ENCODE measurements at places on chromosomes 5 and 9.

GRCh38 chr5:84724683-84725082, 340.0 kb upstream of the EDIL3 start:
- DNase-seq = no peak

DNA sequence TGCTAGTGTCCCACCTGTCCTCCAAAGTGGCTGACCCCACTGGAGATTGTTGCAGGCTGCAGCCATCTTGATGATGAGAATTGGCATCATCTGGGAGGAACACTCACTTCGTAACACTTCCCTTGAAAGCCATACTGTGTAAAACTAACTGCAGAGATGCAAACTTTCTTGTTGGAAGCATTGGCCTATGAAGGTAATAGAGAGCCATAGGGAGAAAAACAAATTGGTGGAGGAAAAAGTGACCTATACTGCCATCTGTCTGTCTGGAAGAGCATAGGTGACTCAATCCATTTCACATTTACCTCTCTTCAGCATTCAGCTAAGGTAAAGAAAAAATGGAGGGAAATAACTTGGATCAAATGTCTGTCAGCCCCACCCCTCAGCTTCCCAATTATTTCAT, 473.4 kb downstream of the NTRK2 start:
- DNase-seq = no peak

DNA sequence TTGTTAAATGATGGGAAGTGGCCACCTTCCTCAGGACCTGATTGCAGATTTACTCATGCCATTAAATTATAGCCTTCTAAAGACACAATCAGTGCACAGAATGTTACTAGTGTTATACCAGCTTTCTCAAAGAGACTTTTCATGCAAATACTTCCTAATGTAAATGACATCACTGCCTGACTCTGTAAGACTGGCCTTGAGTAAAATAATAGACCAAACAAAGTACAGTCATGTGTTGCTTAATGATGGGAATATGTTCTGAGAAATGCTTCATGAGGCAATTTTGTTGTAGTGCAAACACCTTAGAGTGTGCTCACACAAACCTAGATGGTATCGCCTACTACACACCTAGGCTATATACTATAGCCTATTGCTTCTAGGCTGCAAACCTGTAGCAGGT, 17.0 kb upstream of the C1QTNF3 start:
- DNase-seq = no peak

DNA sequence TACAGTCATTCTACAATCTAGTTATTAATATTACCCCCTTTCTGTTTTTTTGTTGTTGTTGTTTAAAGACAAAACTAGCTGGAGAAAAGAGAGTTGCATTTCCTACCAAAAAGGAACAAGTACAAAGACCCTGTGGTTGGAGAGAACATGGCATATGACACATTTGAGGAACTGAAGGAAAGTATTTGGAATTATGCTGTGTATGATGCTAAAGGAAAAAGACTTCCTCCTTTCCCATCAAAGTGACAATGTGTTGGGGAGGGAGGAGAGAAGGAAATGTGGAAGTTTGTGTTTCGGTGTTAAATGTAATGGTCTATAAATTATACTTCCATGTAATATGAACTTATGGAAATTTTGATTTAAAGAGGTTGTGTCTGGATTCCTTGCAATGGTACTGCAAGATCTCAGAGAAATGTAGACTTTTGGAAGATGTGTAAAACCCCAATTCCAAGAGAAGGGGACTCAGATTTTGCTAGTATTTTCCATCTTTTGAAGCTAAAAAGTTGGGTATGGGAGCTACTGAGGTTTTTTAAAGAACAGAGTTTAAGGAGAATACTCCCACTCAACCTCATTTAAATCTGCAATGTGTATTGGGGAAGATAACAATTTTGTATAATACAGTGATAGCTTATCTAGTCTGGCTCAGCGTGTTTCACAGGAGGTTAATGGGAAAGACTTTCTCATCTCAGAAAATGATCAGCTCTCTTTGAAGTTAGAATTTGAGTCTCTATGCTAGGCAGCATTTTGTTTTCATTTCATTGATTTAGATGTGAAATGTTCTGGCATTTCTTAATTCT, 15.4 kb upstream of the TNFSF8 start:
- no peak for DNase-seq

GRCh38 chr9:117103438-117104110, 311.3 kb downstream of the ASTN2 start:
- DNase-seq = no peak

GRCh38 chr5:110855961-110856360, 117.2 kb downstream of the SLC25A46 start:
- no peak for DNase-seq

DNA sequence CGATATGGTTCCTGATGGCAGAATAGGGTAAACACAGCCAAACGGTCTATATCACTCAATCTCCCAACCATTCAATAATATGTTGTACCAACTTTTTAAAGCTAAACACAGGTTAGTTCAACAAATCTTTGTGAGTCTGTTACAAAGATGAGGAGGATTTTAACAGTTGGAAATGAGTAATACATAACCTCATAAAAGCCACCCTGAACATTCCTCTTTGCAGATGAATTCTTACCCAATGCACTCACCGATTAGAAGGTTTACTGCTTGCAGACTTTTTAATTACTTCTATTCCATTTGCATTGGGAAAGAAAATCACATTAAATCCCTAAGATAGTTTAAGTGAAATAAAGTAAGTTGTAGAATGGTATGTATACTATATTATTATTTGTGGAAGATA, 23.3 kb upstream of the TRMT10B start:
- no peak for DNase-seq

GRCh38 chr9:87433853-87434252, 63.8 kb upstream of the DAPK1 start:
- no peak for DNase-seq

DNA sequence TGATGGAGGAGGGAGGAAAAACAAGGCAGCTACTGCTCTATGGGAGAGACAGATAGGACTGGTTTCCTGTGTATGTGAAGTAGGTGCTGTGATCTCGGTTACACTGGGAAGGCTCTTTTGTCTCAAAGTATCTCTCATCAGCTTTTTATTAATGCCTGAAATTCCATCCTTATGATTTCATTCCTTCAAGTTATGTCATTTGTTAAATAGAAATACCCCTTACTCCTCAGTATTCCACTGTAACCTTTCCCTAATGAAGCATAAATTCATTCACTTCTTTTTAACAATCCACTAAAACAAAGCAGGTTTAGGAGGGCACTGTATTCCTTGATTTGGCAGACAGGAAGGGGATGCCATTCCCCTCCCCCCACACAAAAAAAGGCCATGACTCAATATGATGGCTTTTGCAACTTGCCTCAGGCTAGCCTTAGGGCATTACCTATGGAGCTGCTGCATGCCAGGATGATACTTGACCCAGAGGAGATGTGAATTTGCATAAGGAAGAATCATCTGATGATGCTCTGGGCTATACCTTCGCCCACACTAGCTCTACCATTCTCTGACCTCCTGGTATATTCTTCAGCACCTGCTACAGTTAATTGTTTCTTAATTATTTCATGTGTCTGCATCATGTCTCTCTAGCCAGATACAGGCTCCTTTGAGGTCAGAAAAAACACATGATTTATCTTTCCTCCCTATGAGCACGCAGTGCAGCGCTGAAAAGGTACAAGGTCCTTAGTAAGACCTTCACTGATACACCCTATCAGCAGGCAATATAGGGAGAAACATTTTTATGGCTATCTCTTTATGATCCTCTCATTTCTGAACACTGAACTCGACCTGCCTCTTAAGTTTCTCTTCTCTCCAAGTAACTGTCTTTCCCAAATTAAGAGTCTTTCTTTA, 26.3 kb downstream of the NR3C1 start:
- DNase-seq = no peak

DNA sequence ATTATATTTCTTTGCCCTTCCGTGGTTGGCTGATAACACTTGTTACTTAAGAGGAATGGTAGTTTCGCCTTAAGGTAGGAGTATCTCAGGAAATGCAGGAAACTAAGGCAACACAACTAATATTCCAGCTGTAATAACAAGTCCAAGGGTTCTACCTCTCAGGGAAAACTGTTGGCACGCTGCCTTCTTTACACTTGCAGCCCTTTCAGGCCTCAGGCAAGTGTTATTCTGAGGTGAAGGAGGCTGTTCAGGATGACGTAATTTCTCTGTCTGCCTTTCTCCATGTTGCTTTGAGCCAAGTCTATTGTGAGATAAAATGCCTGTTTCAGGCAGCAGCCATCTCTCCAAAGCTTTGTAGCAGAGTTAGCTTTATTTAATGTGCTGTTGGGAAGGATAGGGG, 38.0 kb downstream of the VCAN start:
- no peak for DNase-seq

- DNase-seq = no peak
These were observed 122.3 kb upstream of the PITX1 start for GRCh38 chr5:135156337-135156714.

GRCh38 chr5:147276497-147276896, 41.7 kb downstream of the STK32A start:
- DNase-seq = no peak

DNA sequence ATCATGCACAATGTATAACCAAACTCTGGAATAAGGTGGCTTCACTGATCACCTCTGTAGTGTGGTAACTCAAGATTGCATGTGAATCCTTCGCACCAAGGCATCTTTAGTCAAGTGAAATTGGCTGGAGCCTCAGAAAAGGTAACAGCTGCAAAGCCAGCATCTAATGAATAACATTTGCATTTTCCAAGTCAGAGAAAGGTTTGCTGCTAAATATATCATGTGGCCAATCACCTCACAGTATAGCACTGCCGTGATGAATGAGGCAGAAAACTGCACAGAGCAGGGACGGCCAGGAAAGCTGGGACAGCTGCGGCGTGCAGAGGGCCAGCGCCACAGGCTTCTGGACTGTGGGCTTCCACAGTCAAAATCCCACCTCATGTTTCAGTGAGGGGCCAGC, 18.5 kb downstream of the MRPS27 start:
- DNase-seq = no peak

GRCh38 chr9:127074561-127075548, 47.6 kb downstream of the ANGPTL2 start:
- DNase-seq = no peak

GRCh38 chr5:102773133-102773532, 18.0 kb downstream of the PAM start:
- DNase-seq = no peak

DNA sequence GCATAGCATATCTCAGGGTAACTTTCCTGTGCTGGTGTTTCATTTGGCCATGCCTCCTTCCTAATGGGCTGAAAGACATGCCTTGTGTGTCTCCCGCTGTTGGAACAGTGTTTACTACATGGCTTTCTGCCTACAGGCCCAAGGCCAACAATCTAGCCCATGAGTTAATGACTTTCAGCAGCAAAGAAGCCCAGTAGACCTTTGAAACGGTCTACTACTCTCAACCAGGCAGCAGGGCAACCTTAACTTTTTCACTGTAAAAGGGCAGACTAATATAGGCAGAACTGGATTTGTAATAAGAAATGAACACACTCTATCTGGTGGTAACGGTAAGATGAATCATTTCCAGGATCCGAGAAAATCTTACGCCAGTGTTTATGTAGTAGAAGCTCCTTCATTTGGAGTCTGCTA, 21.0 kb downstream of the C5orf15 start:
- DNase-seq = no peak

- DNase-seq = no peak
These were observed 86.5 kb upstream of the ARRDC3 start for GRCh38 chr5:91469517-91470165.

DNA sequence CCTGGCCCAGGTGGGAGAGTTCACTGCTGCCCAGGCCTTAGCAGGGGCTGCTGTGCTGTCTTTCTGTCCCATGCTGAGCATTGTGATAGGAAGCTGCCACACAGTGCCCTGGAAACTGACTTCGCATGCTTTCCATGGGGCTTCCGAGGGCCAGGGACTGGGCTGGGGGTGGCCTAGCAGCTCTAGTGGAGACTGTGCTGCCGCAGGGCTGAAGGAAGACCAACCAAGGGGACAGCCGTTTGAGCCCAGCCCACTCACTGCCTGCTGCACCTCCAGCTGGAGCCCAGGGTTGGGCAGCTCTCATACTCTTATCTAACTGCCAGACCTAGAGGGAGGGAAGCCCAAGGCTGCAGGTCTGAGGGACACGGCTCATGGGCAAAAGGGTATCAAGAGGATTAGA, 79.2 kb downstream of the RGS3 start:
- DNase-seq = no peak

DNA sequence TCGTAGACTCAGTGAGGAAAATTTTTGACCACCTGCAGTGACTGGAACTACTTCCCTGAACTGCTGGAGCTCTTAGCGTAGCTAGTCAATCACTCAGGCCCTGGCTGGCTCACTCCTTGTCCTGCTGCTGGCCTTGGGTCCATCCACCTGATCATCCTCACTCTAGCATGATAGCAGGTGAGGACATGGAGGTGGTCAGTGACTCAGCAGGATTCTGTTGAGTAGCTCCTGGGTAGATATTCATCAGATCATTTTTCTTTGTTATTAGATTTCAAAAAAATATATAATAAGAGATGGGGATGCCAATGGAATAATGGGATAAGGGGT, 25.0 kb upstream of the SEMA4D start:
- DNase-seq = no peak

- DNase-seq = no peak
These were observed 154.3 kb downstream of the SPOCK1 start for GRCh38 chr5:137344723-137345322.

GRCh38 chr5:142421228-142421617, 96.4 kb upstream of the SPRY4 start:
- no peak for DNase-seq

DNA sequence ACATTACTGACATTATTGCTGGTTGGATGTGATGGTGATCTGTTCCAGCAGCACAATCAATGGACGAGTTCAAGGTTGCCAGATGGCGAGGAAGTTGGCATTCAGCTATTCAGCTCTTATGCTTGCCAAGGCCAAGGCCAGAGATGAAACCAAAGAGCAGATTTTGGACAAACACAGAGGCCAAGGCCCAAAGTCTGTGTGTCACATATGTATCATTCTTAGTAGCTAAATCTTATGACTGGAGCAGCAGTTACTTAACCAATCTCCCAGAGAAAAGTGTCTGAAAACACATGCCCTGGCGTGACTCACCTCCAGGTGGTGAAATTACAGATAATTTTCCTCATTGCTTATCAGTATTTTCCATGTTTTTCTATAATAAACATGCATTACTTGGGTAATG, 189.0 kb upstream of the EGFLAM start:
- DNase-seq = no peak

DNA sequence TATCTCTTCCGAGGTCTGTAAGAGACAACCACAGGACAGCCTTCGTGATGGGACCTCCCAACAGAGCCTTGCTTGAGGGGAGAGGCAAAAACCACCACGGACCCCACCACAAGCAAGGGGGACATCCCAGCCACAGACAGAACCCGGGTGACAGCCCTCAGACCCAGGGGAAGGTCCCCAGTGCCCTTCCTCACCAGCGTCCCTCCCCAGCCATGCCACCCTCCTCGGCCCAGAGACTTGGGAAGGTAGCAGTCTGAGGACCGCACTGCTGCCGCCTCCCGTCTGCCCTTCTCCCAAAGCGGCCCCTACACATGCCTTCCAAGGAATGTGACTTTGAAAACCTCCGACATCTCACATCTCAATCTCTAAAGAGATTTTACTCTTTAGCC, 13.4 kb downstream of the IPPK start:
- no peak for DNase-seq

DNA sequence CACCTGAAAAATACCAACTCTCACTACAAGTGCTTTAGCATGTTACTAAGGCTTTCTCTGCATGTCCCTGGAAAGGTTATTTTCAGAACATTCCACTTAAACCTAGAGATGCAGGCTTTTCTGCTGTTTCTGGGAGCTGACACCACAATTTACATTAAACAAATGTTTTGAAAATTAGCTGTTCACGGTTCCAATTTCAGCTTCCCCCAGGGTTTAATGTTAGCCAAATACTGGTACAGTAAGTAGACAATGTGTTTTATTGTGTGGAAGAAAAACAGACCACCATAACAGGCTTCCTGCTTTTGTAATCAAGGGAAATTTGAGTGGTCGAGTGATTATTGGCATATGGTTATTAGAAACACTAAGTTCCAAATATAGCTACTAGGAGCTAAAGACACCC, 32.0 kb downstream of the MACROH2A1 start:
- no peak for DNase-seq

Data from stimulated activated CD4-positive, alpha-beta T cell treated with anti-CD3 and anti-CD28 coated beads, TNF-alpha, amount 100 ng/mL, for 24 hours (primary cell).